Placental pericyte (primary cell): ENCODE measurements at places on chromosomes 2 and 18. TPM values are rescaled to one million over a fixed set of nuclear protein-coding genes. Genes with fewer than 3 reads are reported as not detected.

The IL37 gene
- total RNA-seq, result 0.29 TPM in 1 of 2 replicates, not detected in the other

The ADNP2 gene
- total RNA-seq, result 19.9 and 32.9 TPM in 2 replicates

The ARHGAP15 gene
- not detected in 2 replicates for total RNA-seq

The IL1A gene
- total RNA-seq, result 28.6 and 48.6 TPM in 2 replicates

The ELOA2 gene
- not detected in 2 replicates for total RNA-seq

The DNAH7 gene
- 0.22 and 1.1 TPM in 2 replicates for total RNA-seq

The MC4R gene
- total RNA-seq, result not detected in 2 replicates

The RUFY4 gene
- not detected in 2 replicates for total RNA-seq

The RAD51AP2 gene
- total RNA-seq, result under 0.01 TPM in 1 of 2 replicates, not detected in the other

The CYP26B1 gene
- total RNA-seq, result under 0.01 and 4.9 TPM in 2 replicates

The FMNL2 gene
- total RNA-seq, result 26.7 and 31.9 TPM in 2 replicates

The RFTN2 gene
- 4.0 TPM in 1 of 2 replicates, not detected in the other for total RNA-seq

The L3MBTL4 gene
- not detected in 2 replicates for total RNA-seq

The PLA2R1 gene
- total RNA-seq, result 1.8 and 4.9 TPM in 2 replicates

The MAP2 gene
- total RNA-seq, result 0.44 and 0.72 TPM in 2 replicates
